ENCODE measurements at places on chromosomes 16 and 17.

DNA sequence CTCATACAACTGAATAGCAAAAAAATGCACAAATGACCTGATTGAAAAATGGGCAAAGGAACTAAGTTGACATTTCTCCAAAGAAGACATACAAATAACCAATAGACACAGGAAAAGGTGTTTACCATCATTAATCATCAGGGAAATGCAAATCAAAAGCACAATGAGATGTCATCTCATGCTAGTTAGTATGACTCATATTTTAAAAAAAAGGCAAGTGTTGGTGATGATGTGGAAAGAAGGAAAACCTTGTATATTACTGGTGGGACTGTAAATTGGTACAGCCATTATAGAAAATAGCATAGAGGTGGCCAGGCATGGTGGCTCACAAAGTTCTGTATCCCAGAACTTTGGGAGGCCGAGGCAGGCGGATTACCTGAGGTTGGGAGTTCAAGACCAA lies 232.5 kb upstream of the ZFHX3 start:
- DNase-seq, result no peak

DNA sequence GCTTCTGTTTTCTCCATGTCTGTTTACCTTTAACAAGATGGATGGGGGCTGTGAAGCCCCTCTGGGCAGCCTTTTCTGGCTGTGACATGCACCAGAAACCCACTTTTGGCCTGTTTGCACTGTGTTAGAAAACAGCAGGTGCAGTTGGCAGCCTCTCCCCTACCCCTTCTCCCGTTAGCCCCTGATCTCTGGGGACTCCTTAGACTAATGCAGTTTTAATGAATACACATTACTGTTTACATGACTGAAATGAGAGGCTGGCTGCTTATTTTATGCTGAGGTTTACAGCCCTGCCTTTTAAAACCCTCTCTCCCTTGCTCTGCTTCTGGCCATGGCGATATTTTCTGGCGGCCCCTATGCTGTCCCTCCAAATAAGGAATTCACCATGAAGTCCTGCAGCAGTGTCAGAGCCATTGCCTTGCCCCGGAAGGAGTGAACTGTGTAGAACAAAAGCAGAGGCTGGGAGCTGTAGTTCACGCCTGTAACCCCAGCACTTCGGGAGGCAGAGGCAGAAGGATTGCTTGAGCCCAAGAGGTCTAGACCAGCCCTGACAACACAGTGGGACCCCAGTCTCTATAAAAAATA lies 79.3 kb downstream of the PRKCB start:
- DNase-seq, result no peak

- DNase-seq, result no peak
Observed at GRCh38 chr17:77125432-77125901, 15.3 kb upstream of the SEC14L1 start.

GRCh38 chr17:20170085-20170484 lies 160.9 kb downstream of the SPECC1 start:
- no peak for DNase-seq

- no peak for DNase-seq
Observed at GRCh38 chr16:74169687-74170376, 126.8 kb upstream of the PSMD7 start.

DNA sequence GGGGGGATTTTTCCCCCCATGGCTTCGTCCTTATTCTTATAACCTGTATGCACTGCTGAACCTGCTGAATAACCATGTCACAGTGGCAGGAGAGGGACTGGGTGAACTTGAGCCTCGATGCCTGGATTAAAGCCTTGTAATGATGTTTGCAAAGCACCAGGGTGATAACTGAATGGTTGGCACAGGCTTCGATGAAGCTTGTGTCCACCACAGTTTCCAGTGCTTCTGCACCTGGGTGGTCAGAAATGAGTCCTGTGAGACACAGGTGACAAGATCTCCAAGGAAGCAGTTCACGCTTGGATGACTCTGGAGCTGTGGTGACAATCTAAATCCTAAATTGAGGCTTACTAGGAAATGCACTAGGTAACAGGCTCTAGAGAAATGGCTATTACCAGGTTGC lies 729.3 kb downstream of the MAF start:
- DNase-seq, result no peak

- no peak for DNase-seq
Observed at GRCh38 chr17:65085397-65085796, 28.9 kb upstream of the GNA13 start.

- no peak for DNase-seq
Observed at GRCh38 chr17:72900654-72900971, 191.9 kb downstream of the SLC39A11 start.

- DNase-seq, result no peak
Observed at GRCh38 chr17:18362698-18363100, 651 bp downstream of the SHMT1 start.

GRCh38 chr16:57394444-57394843 lies 10.1 kb upstream of the CCL17 start:
- DNase-seq, result no peak

GRCh38 chr16:57801098-57801808 lies 1.0 kb downstream of the KIFC3 start:
- no peak for DNase-seq

DNA sequence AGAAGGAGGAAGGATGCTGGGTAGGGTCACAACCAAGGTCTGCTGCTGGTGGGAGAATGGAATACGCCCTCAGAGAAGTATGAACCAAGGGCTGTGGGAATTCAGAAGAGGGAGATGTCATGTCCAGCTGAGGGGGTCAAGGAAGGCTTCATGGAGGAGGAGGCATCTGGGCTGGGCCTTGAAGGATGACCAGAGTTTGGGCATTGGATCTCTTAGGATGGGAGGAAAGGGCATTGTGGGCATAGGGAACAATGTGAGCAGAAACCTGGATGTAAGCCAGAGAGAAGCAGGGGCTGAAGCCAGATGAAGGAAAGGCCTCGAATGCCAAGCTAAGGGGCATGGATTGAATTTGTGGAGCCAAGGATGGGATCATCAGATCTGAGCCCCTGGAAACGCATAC lies 49.2 kb upstream of the MAP3K14 start:
- no peak for DNase-seq

- DNase-seq, result no peak
Observed at GRCh38 chr16:75080205-75081029, 36.2 kb downstream of the LDHD start.

DNA sequence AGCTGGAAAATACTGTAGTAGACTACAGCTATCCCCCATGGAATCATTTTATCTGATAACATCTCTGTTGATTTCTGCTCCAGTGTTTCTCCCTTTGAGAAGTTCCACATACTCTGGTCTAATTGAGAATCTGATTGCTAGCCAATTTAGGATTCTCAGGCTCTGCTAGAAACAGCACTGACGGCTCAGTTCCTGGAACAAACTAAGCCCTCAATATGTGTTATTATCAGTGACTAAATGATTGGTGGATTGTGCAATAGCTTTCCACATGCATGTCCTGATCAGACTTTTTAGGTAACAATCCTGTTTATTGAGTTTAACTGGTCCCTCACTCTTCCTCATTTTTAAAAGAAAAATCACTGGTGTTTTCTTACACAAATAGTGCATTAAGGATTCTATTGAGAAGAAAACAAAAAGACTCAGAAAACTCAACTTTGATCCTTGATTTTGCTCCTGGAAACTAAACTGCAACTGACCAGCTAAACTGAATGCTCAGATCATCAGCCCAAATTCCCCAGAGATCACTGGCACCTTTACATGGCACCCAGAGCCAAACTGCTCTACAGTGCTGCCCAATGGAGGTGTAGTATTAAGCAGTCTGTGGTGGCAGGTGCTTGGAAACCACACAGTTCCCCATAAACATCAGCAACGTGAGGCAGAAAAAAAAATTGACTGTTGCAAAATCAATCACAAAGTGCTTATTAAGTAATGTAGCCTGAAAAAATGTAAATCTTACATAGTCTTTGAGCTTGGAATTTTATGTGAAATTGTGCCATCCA lies 423.7 kb downstream of the TOX3 start:
- DNase-seq, result no peak

GRCh38 chr16:4733747-4734062 lies 366 bp downstream of the ANKS3 start:
- DNase-seq, result no peak

- no peak for DNase-seq
Observed at GRCh38 chr17:50151937-50152547, 1.6 kb upstream of the PPP1R9B start.

- DNase-seq, result no peak
Observed at GRCh38 chr16:58399718-58400633, 7.7 kb downstream of the GINS3 start.

DNA sequence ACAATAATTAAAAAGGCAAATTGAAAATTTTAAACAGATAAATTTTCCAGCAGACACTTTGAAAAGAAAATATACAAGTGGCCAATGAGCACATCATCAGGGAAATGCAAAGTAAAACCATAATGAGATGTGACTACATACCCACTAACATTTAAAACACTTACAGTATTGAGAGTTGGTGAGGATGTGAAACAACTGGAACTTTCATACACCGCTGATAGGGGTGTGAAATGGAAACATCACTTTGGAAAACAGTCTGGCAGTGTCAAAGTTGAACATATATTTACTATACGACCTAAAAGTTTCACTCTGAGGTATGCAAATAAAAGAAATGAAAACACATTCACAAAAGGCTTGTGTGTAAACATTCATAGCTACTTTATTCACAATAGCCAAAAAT lies 94.0 kb upstream of the GNAO1 start:
- no peak for DNase-seq

- DNase-seq, result no peak
Observed at GRCh38 chr16:81483064-81483969, 38.7 kb downstream of the CMIP start.

DNA sequence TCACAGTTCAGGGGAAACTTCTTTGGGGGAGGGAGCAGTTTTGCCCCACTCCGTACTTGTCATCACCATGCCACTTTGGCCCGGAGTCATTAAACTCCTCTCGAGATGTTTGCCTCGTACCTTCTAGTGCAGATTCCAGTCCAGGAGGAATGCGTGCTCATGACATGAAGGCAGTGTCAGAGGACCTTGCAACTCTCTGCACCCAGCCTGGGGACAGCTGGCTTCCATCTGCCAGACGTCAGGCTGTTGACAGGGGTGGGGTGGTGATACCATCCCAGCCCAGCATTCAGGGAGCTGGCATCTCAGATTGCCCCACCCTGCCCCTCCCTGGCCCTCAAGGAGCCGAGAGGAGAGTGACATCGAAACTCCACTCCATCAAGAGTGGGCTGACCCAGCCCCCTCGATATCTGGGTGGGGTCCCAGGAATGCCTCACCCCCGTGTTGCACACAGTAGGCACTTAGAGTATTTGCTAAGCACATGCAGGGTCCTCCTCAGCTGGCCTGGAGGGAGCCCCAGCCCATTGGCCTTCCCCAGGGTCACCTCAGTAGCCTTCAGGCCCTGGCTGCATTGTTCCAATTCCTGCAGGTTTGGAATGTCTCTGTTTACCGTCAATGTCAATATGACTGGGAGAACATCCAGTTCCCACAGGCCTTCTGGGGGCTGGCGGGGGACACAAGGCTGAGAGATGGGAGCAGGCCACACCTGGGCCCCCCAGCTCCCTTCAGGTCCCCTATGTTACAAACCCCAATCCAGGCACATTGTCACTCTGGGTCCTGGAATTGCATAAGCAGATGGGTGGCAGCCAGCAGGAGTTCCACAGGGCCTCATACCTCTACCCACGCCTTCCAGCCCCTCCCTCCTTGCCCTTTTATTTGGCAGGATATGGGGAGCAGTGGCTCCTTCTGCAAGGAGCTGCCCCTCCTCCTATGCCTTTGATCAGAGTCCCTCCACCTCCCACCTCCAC lies 21.3 kb upstream of the EMP2 start:
- DNase-seq, result no peak

DNA sequence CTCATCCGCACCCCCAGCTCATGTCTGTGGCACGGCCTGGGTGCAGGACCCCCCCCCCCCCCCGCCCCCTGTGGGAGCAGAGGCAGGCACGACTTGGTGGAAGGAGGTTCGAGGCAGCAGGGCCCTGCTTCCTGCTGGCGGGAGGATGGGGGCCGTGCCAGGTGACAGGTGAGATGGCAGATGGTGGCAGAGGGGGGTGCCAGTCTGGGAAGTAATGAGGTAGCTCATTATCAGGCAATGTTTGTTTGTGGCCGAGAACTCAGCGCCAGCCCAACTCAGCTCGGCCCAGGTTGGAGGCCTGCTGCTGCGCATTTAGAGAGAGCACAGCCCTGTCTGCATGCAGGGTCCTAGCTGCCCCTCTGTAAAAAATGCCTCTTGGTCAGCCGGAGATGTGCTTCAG lies 40.1 kb upstream of the JPH3 start:
- DNase-seq, result no peak

DNA sequence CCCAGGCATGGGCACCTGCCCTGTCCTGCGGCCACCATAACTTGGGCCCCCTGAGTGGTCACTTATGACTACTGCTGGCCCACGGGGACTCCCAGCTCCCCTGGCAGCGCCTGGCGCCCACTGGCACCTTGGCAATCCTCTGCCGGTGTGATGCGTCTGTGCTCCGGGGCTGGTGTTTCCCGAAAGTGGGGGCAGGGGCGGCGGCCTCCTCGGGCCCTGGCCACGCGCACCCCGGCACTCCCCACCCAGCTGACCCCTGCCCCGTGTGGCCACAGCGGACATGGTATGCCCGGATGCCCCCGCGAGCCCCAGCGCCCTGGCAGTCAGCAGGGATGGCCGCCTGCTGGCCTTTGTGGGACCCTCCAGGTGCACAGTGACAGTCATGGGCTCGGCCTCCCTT lies 8.3 kb downstream of the WDR90 start:
- DNase-seq, result no peak

DNA sequence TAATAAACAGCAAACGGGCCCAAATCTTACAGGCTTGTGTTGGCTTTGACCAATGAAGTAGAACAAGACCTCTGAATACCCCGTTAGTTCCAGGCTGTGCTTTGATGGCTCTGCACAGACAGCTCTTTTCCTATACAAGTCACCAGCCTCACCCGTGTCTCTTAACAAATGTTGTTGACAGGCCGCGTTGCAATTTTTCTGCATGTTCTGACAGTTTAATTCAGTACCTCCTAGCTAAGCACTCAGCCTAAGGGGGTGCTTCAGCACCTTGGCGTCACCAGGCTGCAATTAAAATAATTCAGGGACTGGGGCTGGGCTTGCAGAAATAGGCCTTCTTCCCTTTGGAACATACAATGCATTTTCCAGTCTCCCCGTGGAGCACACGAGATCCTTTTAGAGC lies 500.1 kb downstream of the MAF start:
- no peak for DNase-seq

- DNase-seq, result no peak
Observed at GRCh38 chr16:23435500-23435899, 17.5 kb downstream of the COG7 start.

Measured in cortex of kidney (tissue), 1 donor.